ENCODE measurements at places on chromosomes 3 and 15. TPM values are rescaled to one million over a fixed set of nuclear protein-coding genes. Genes with fewer than 3 reads are reported as not detected.

Gene SCAANT1
- not detected for total RNA-seq

- DNase-seq: no peak
Observed at GRCh38 chr15:47987908-47988532, 132.8 kb upstream of the SLC24A5 start.

- no peak for DNase-seq
Observed at GRCh38 chr3:55984626-55985025, 483.6 kb downstream of the ERC2 start.

DNA sequence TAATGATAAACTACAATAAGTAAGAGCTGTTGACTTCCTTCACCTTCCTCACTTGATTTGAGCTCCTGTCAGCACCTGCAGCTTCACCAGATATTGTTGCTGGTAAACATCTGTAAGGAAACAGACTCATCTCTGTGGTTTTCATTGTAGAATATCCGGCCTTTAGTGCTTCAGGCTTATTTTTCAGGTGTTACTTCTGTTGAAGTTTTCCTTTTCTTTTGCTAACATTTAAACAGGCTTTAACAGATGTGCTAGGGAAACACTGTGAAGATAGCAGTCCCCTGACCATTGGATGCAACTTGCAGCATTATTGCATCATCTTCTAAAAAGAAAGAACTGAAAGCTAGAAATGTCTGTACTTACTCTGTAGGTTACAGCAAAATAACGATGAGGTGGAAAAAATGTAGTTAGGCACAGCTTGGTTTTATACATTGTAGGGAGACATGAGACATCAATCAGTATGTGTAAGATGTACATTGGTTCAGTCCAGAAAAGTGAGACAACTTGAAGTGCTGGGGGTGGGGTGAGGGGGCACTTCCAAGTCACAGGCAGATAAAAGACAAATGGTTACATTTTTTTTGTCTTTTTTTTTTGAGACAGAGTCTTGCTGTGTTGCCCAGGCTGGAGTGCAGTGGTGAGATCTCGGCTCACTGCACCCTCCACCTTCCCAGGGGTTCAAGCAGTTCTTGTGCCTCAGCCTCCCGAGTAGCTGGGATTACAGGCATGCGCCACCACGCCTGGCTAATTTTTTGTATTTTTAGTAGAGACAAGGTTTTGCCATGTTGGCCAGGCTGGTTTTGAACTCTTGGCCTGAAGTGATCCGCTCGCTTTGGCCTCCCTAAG lies 10.2 kb downstream of the EDEM1 start:
- no peak for DNase-seq

DNA sequence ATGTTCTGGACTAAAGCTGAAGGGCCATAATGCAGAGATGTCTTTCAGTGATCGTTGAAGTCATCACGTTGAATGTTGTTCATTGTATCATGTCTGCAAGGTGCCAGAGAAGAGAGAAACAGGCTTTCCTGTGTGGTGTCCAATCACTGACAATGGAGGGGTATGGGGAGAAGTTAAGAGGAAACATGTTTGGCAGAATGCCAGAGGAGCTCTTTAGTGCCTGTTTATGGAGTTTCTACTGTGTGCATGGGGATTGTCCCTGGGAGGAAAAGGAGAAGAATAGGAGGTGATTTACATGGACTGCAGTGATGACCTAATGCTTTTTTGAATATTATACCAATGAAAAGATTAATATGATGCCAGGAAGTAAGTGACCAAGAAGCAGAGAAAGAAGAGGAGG lies 11.7 kb downstream of the SCAANT1 start:
- DNase-seq: no peak

DNA sequence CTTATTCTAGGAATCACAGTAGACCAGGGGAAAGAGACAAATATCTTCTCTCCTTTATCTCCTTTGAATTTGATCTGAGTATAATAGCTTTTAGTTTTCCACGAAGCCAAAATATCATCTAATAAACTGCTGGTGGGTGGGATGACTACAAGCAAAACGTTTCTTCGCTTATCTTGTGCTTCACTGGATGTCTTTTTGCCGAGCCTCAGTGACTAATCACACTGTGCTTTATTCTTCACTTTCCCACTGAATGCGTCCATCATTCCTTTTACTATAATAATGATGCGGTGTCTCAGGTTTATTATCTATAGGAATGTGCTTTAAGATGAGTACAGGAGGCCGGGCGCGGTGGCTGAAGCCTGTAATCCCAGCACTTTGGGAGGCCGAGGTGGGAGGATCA lies 32.5 kb downstream of the CEP152 start:
- DNase-seq: no peak

DNA sequence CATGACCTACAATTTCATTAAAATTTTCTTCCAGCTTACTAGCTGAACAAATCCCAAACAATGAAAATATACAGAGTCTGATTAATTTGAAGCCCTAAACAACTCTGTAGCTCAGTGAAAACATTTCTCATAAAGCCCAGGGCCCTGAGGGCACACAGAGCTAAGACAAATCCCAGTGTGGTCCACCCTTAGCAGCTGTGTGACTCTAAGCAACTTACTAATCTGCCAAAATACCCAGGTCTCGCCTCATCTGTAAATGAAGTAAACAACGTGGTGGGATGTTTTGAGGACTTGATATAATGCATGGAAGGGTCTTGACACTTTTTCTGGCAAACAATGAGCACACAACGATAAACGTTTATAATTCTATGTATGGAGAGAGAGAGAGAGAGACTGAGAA lies 158.4 kb downstream of the FHIT start:
- no peak for DNase-seq

DNA sequence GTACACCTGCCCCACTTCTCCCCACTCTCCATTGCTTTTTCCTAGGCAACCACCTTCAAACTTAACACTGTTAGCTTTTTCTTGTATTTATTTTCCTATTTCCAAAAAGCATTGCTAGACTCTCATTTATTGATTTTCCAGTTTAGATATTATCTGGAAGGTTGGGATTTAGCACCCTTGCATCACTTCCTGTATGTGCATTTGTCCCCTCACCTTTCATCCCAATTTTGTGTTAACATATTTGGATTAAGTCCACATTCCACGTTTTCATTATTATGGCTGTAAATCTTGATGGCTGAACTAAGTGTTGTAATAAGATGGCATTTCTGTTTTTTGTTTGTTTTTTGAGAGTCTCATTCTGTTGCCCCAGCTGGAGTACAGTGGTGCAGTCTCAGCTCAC lies 109.7 kb downstream of the TBC1D2B start:
- DNase-seq: no peak

Gene TTC14
- 26.1 TPM for total RNA-seq

Gene NDUFB5
- total RNA-seq: 114 TPM
